ENCODE measurements at places on chromosomes 1 and 21. TPM values are rescaled to one million over a fixed set of nuclear protein-coding genes. Genes with fewer than 3 reads are reported as not detected.

DNA sequence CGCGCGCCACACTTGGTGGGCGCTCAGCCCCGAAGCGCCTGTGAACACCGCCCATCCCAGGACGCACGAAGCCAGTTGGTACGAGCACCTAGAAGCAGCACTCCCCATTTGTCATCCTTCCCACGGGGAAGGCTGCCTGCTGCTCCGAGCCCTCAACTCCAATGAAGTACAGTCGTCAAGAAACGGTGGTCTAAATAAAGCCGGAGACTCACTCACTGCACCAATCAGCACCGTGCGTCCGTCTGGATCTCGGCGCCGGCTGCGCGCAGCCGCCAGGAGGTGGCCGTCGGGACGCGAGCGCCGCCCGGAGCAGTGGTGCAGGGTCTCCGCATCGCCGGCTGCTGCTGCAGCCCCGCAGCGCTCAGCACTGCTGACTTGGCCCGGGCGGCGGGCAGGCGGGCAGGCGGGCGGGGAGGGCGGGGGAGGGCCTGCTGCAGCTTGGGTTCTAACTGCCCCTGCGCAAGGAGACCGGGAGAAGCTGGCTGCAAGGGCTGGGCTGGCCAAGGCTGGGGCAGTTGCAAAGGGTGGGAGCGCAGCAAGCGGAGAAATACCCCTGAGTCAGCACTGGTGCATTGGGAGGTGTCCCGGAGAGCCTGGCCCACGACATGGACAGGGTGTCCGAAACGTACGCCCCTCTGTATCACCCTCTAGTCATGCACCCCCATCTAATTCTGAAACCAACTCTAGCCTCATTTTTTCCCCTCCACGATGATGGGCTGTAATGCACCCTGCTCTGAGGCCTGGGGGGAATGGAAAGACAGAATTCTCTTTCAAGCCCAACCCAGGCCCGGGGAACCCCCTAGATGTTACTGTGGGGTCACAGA is 35.8 kb upstream of the H6PD start:
- DNase-seq, result peak; percentile 60

DNA sequence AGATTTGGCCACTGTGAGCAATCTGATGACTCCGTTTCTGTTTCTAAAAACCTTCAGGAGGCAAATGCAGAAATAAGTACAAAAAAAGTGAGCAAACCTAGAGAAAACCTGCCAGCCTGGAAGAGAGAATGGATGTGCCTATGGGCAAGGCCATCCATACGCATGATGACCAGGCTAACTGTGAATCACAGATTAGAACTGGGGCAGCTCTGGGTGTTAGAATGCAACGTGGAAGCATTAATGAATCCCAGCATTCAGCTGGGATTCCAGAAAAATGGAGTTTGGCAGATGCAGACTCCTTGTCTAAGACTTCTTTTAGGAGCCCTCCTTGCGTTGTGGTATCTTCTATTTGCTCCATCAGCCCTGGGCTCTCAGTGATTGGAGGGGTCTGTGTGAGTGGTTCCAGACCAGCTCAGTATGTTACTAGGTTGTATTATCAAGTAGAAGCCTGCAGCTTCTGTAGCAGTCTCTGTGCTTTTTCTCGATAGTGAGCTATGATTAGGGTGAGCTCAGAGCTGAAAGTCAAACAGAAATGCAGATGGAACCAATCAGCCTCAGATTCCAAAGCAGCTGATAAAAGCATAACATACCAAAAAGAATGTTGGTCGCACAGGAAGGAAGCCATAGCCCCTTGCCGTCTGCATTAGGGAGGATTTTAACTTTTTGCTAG is 154.0 kb downstream of the PSMG1 start:
- no peak for DNase-seq

DNA sequence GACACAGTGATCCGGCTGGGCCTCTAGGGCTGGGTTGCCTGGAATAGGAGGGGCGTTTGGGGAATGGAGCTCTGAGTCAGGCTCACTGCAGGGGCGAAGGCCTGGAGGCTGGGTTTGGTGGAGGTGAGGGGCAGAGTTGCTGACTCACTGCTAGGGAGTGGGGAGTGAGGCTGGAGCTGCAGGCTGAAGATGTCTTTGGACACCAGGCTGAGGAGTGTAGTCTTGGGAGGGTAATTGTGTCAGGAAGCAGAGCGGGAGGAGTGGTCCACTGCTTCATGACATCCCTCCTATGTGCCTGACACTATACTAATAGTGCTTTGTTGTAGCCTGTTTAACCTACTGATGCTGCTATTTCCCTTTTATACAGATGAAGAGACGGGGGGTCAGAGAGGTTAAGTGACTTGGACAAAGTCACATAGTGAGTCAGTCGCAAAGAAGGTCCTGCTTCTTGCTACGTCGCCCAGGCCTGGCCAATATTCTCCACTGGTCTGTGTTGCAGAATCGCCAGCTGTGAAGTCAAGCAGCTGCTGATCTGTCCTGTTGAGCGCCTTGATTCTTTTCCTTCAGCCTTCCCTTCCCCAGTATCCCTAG is 13.6 kb downstream of the ACTL8 start:
- peak; percentile 59 for DNase-seq

DNA sequence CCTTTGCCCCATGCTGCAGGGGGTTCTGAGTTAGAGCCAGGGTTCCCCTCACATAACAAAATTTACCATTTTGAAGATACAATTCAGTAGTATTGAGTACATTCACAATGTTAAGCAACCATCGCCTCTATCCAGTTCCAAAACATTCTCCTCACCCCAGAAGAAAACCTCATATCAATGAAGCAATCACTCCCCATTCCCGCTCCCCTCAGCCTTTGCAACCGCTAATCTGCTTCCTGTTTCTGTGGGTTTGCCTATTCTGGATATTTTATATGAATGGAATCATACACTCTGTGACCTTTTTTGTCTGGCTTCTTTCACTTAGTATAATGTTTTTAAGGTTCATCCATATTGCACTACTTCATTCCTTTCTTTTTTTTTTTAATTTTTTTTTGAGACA is 32.9 kb downstream of the SERINC2 start:
- DNase-seq, result no peak

LGR6 gene
- total RNA-seq, result 3.9 TPM

FCRLA gene
- not detected for total RNA-seq

UMODL1 gene
- 0.05 TPM for total RNA-seq
